Activated effector memory CD4-positive, alpha-beta T cell treated with Interleukin-2 at 50 U/mL for 16 hours (primary cell): ENCODE measurements at places on chromosomes 2 and 18.

- DNase-seq: no peak
These were observed 134.9 kb upstream of the CHAC2 start for GRCh38 chr2:53632714-53633113.

DNA sequence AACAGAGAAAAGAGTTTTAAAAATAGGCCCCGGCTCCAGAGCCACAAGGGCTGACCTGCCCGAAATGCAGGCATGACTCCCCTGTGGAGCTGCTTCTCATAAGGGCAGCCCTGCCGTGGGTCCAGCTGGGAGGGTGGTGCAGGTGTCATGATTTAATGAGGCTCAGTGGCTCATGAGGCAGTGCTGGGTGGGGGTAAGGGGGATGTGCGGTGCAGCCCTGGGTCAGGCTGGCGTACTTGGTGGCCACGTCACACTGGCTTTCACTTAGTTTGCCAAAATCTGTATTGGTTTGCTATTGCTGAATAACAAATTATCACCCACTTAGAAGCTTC, 33.6 kb downstream of the HJURP start:
- no peak for DNase-seq

- DNase-seq: no peak
These were observed 129.5 kb downstream of the PAX3 start for GRCh38 chr2:222169346-222169745.

- no peak for DNase-seq
These were observed 138.7 kb downstream of the ALPK2 start for GRCh38 chr18:58490238-58490637.

GRCh38 chr18:30676053-30676480, 366.5 kb downstream of the DSC3 start:
- no peak for DNase-seq

DNA sequence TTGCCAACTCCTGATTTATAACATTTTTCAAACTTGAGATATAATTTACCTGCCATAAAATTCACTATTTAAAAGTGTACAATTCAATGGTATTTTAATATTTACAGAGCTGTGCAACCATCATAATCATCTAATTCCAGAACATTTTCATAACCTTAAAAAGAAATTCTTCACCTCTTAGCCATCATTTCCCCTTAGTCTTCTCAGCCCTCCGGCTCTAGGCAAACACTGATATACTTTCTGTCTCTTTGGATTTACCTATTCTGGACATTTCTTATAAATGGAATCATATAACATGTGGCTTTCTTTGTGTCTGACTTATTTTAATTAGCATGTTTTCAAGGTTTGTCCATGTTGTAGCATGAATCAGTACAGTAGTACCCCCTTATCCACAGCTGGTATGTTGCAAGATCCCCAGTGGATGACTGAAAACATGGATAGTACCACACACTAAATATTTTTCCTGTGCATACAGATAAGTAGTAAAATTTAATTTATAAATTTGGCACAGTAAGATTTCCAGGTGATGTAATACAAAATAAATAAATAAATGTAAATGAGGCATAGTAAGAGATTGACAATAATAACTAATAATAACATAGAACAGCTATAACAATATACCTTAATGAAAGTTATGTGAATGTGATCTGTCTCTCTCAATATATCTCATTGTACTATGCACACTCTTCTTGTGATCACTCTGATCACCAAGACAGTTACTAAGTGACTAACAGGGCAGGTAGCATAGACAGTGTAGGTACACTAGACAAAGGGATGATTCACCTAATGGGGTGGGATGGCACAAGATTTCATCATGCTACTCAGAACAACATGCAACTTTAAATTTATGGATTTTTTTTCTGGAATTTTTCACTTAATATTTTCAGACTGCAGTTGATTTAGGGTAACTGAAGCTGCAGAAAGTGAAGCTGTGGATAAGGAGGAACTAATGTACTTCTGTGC, 73.1 kb downstream of the RAB3GAP1 start:
- no peak for DNase-seq

DNA sequence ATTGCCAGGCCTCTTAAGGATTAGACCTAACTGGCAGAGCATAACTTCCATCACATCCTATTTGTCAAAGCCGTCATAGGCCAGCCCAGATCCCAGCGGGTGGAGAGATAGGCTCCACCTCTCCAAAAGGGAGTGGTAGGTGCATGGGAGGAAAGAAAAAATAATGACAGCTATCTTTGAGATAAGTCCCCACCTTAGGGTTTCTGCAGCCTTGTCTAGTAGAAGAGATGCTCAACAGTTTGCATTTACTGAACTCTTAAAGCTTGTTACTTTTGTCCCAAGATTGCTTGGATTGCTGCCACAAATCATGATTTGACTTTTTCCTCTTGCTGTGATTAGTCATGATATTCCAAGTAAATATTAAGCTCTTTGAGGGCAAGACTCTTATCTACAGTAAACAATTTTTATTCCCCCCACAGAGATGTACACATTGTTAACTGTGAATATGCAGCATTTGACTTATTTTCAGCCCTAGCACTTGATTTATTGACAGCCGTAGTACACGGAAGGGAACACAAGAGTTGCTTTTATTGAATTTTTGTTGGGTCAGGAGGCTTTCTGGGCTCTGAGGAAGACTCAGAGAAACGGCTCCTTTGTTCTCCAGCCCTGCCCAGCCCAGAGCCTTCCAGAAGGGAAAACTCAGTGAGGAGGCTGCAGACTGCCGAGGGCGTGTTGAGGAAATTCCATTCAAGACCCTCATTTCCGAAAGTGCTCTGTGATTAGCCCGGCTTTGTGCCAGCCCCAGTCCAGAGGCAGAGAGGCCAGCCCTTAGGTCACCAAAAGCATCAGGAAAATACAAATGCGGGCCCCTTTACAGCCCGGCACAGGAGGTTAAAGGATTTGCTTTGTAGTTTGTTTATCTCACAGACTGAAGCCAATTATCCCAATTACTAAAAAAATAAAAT, 75.5 kb upstream of the ZNF532 start:
- no peak for DNase-seq

GRCh38 chr2:235950473-235950809, 217.7 kb downstream of the GBX2 start:
- no peak for DNase-seq

- no peak for DNase-seq
These were observed 361.9 kb upstream of the MEX3C start for GRCh38 chr18:51559198-51559901.

DNA sequence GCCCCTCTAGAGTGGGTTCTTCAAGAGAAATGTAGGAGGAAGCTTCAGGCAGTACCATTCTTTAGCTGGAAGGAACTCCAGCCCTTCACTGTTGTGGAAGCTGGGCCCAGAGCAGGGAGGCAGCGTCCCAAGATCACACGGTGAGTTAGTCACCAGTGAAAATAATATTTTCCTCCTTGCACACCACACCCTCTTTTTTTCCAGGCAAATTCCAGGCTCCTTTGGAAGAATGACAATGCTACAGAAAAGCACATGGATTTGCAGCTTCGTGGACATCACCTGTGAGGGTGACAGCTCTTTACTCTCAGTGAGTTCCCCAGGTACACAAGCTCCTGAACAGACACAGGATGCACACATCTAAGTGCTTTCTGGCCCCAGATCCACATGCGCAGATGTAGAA, 157.1 kb downstream of the COL6A3 start:
- no peak for DNase-seq

DNA sequence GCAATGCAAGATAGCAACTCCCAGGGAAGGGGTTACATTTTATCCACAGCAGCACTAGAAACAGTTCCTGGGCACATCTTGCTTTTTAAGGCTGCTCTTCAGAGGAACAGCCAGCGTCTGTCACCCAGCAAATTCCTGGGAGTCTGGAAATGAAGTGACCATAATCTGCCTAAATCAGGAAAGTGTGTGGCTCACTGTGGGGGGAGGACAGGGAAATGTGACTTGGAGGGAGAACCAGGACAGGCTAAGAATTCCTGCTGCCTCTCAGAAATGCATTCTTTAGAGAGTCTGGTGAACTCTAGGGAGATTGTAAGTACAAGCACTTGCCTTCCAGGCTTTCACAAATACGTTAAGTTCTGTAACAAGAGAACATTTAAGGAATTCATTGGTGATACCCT, 364.3 kb upstream of the SPHKAP start:
- DNase-seq: no peak

DNA sequence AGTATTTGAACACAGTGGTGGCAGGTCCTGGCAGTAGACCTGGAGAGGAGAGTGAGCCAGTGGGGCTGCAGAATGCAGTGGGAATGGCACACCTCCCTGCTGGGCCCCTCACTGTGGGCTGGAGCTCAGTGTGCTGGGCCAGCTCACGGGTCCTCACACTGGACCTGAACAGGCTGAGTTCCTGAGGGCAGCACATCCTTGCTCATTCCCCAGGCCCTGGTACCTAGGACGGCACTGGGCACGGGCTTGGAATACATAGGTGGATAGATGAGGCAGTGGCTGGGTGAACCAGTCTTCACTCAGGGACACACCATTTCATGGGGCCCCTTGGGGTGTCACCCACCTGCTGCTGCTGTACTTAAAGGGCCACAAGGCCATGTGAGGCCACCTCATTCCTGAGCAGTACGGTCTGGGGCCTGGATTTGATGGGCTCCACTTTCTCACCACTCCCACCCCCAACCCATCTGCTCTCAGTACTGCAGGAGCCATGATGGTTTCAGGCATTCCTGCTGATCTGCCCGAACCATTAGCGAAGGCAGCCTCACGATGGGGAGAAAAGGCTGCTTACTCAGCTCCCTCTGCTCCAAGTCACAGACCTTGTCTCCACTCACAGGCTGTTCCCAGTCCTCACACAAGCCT, 4.2 kb downstream of the TMEM177 start:
- no peak for DNase-seq

DNA sequence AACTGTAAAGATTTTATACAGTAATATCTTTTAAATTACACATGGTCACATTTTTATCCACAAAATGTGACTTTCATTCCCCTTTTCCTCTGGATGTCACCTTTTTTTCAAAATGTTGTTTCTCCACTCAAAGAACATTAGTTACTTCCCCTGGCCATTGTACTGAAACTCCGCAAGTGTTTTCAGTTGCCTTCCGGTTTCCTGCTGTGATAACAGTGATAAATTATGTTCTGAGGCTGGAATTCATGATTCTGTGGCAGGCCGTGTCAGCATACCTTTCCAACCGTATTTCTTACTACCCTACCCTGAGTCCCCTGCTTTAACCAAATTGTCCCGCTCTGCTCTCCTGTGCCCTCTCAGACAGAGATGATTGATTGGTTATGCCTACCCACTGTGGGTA, 53.5 kb downstream of the MGAT5 start:
- DNase-seq: no peak

DNA sequence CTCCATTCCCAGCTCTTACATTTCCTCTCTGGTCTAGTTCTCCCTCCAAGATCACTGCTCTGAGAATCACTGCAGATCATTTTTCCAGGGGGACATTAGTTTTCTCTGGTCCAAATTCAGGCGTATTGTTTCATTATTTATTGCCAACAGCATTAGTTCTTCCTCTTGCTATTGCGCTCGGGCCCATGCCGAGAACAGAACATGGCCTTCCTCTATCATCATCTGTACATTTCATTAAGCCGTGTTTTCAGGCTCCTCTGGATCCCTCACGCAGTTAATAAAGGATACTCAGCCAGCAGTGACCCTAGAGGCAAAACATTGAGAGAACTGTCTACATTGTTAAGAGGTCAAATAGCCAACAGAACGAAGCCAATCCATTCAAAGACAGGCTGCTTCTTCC, 63.9 kb downstream of the CCBE1 start:
- no peak for DNase-seq

DNA sequence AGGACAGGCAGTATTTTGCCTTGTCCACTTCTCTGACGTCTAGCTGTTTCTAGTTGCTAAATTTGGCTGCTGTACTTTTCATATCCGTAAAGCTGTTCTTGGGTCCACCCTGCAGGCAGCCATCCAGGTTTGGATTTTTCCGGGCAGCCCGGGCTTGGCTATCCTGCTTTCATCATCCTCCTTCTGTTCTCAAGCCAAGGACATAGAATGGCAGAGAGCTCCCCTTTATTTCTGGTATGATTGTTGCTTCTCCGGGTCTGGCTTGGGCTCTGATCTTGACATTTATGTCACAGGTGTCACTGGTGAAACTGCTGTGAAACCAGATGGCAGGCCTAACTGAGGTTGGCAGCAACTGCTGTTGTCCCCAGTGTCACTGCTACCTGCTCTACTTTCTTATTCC, 35.5 kb downstream of the SCN2A start:
- no peak for DNase-seq

- no peak for DNase-seq
These were observed 3.3 kb upstream of the SATB2 start for GRCh38 chr2:199460846-199461710.

GRCh38 chr2:41293491-41293890, 754.3 kb upstream of the PKDCC start:
- DNase-seq: no peak

DNA sequence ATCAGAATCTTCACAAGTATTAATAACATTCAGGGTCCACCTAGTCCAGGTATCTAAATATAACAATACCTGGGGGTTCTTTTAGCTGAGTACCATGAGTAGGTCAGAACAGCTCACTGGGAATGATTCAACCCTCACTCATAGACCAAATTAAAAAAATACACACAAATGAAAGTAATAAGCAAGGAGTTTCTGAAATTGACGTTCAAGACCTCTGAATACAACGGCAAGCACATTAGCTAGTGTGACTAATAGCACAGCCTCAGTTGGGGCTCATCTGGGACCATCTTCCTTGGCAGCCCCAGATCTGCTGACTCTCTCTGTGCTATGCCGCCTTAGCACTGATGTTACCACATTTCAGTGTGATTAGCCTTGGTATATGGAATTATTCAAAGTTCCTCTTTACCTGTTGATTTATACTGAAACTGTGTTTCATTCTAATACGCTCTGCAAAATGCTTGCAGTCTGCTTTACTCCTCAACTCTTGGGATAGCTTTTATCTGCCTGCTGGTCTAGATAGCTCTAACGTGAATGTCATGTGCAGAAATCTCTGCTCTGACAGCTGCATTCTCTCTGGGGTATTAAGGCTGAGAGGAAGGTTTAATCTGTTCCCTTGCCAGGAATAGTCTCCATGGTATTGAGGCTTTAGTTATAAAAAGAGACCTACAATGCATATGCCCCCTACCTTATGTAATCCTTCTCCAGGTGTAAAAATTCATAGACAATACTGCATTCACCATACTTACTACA, 153.3 kb downstream of the METTL4 start:
- DNase-seq: no peak

GRCh38 chr2:112877423-112877822, 33.5 kb upstream of the IL37 start:
- DNase-seq: no peak

- no peak for DNase-seq
These were observed 37.1 kb downstream of the BCL2L11 start for GRCh38 chr2:111157798-111158197.

GRCh38 chr18:23354625-23355024, 98.5 kb upstream of the RIOK3 start:
- no peak for DNase-seq

- no peak for DNase-seq
These were observed 297.3 kb downstream of the CYP26B1 start for GRCh38 chr2:71850306-71850801.
